Stimulated activated CD8-positive, alpha-beta memory T cell treated with anti-CD3 and anti-CD28 coated beads, Interleukin-7, amount 100 ng/mL, for 24 hours (primary cell): ENCODE measurements at places on chromosomes 4 and X.

DNA sequence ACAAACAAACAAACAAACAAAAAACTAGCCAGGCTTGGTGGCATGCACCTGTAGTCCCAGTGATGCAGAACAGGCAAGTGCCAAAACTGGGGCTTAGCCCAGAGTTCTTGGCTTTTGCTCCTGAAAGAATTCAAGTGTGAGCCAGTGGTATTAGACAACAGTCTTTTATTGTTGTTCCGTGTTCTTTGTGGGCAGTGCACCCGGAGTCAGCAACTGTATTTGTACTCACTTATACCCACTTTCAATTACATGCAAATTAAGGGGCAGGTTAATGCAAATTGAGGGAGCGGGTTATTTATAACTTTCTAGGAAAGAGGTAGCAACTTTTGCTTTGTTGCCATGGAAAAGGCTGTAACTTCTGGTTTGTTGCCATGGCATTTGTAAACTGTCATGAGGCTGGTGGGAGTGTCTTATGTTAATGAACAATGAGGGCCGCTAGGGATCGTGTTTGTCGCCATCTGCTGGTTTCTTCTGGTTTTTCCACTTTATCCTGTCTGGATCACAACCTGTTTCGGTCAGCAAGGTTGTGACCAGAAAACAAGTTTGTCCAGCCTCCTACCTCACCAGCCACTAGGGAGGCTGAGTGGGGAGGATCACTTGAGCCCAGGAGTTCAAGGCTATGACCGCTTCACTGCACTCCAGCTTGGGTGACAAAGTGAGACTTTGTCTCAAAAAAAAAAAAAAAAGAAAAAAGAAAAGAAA lies 88.8 kb upstream of the ESX1 start:
- DNase-seq, result peak; percentile 2

GRCh38 chr4:2462218-2462991 lies 6.5 kb upstream of the RNF4 start:
- peak; percentile 19 for DNase-seq

DNA sequence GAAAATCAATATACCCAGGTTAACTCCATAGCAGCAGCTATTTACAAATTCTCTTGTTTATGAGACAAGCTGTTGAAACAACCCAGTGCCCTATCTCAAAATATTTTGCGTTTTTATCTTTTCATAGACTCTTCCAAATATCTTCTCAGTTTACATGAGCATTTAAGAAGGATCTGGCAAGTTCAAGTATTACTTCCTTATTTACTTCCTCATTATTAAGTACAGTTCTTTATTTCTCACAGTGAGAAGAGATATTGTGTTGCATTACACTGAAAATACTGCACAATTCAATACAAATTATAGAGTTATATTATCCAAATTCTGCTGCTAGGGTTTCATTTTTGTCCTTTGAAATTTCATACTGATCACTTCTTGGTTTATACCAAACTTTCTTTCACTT lies 43.6 kb upstream of the UCP1 start:
- no peak for DNase-seq

- DNase-seq, result no peak
Observed at GRCh38 chrX:131917588-131917987, 105.5 kb upstream of the STK26 start.

DNA sequence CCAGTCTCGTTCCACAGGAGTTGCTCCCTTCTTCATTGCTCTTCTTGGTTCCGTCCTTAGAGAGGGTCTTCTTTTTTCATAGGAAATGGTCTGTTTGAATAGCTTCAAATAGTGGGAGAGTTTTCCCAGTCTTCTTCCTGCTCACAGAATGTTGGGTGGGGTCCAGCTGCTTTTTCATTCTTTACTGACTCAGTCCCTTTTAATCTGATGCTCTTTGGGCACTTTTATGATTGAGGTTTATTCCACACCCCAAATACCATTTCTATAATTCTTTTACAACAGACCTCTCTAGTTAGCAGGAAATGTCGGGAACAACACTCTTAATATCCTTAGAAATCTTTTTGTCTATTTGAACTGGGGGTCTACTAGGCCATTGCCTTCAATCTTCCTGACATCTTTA lies 239.5 kb downstream of the PRDM5 start:
- no peak for DNase-seq

DNA sequence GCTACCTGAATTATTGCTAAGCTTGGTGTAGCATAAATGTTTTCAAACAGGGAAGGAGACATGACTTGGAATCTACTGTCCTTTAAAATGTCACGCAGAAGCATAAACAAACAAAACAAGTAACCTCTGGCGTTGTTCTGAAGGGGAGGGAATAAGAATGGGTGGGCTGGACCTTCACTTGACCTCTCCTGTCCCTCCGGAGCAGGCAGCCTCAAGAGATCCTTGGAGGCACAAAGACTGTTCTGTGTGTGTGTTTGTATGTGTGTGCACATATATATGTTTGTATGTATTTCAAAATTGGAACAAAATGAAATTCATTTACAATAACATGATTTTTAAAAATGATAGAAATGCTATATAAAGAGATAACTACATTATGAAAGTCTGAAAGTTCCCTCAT lies 91.3 kb upstream of the DCLK2 start:
- DNase-seq, result no peak

GRCh38 chr4:2040391-2041238 lies 18.5 kb upstream of the NAT8L start:
- DNase-seq, result no peak

GRCh38 chr4:116599859-116600258 lies 485.5 kb downstream of the TRAM1L1 start:
- no peak for DNase-seq

GRCh38 chrX:150566734-150567182 lies 1.7 kb upstream of the MTM1 start:
- no peak for DNase-seq

DNA sequence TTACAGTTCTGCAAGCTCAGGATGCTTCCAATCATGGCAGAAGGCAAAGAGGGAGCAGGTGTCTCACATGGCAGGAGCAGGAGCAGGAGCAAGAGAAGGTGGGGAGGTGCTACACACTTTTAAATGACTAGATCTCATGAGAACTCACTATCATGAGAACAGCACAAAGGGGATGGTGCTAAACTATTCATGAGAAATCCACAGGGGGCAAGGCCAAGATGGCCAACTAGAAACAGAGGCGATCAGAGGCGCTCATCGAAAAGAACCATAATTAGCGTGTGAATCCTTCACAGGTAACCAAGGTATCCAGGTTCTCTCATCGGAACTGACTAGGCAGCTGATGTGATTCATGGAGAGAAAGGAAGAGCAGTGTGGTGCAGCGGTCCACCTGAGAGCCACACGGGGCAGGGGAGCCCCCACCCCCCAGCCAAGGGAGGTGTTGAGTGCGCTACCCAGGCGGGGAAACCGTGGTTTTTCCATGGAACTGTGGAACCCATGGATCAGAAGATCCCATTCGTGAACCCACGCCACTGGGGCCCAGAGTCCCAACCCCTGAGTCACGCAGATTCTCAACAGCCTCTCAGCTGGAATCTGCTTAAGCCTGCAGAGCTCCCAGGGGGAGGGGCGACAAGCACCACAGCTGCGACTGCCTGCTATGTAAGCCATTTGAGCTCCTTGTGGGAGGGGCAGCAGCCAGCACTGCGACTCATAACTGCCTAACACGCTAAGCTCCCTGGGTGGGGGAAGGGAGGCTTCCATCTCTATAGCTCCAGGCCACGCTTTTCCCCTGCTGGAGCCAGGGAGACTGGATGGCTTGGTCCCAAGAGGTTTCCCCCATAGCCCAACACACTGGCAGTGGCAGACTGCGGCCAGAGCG lies 46.7 kb downstream of the FGF16 start:
- DNase-seq, result no peak

DNA sequence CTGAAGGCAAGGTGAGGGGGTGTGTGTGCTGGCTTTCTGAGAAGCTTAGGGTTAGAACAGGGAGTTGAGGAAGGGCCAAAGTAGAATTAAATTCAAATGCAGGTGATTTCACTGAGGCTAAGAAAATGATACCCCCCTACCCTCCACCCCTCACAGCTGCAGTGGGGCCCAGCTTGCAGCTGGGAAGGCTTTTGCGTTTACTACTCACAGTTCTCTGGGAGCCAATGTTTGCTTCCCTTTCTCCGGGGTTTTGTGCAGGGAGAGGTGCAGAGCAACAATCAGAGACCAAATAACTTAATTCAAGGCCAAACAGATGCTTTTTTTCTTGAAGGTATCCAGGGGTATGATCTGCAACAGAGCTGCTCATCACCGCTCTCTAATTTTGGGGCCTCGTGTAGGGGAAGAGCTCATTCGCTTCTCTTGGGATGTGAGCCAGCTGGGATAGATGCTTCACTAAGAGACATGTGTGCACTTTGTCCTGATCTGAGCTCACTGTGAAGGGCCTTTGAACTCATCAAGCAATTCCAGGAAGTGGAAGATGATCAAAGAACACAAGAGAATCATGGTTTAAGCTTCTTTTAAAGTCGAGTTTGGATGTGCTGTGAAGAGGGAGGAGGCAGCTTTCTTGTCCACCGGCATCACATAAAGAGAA lies 122.7 kb upstream of the C1GALT1C1 start:
- DNase-seq, result no peak

- DNase-seq, result no peak
Observed at GRCh38 chr4:163110442-163110841, 56.2 kb downstream of the NAF1 start.

DNA sequence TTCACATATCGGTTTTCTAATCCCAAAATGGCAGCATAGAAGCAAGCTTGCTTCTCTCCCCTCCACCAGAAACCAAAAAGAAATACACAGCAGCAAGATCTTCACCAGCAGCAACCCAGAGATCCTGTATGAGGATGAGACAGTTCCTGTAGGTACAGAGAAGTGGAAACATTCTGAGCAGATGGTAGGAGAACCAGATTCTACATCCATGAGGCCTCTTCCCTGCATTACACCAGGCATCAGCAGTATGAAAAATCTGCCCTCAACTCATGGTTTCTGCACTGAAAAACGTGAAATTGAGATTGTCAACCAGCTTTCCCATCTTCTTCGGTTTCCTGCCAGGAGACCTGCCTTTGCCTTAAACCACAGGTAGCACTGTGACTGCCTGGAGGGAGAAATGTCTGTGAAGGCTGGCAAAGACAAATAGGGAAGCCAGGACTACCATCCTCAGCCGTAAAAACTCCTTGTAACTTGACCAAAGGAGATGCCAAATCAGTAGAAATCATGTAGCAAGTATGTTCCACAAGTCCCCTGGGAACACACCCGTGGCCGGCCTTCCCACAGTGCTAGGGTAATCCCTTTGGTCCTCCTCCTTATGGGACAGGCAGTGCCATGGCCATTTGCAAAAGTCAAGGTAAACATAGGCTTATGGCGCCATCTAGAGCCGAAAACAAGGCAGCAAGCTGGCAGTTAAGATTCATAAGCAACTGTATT lies 24.0 kb upstream of the MTHFD2L start:
- DNase-seq, result peak; percentile 4

- DNase-seq, result no peak
Observed at GRCh38 chr4:113446019-113446418, 315.5 kb downstream of the CAMK2D start.

GRCh38 chrX:2550328-2551020 lies 49.7 kb upstream of the DHRSX start:
- no peak for DNase-seq

DNA sequence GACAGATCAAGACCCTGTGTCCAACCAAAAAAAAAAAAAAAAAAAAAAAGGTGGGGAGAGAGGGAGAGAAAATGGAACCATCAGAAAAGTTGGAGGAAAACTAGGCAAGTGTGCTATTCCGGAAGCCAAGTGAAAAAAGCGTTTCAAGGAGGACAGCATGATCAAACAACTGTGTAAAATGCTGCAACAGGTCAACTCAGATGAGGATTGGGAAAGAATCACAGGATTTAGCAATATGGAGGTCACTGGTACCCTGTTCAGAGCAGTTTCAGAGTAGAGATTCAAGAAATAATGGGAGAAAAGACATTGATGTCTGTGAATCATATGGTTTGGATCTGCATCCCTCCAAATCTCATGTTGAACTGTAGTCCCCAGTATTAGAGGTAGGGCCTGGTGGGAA lies 47.5 kb downstream of the TIGD4 start:
- no peak for DNase-seq

DNA sequence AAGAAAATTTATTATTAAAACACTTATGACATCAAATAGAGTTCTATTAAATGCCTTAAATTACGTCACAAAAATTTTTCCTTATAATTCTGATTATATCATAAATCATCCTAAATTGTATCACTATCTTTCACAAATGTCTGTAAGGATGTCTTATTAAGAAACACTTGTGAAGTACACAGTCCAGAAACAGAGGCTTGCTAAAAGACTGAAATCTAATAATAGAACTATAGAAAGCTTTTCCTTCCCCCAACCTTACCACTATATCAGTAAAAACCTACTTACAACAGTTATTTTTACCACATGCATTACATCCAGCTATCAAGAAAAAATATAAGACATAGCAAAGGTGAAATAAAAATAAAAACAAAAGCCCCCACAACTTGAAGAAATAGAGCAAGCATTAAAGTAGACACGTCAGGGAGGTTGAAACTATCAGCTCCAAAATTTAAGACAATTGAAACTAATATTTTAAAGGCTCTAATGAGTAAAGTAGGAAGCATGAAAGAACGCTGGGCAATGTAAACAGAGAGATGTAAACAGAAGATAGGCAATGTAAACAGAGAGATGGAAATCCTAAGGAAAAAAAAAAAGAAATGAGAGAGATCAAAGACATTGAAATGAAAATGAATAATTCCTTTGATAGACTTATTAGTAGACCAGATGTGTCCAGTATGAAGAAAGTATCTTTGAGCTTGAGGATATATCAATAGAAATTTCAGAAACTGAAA lies 94.9 kb upstream of the TECRL start:
- no peak for DNase-seq

DNA sequence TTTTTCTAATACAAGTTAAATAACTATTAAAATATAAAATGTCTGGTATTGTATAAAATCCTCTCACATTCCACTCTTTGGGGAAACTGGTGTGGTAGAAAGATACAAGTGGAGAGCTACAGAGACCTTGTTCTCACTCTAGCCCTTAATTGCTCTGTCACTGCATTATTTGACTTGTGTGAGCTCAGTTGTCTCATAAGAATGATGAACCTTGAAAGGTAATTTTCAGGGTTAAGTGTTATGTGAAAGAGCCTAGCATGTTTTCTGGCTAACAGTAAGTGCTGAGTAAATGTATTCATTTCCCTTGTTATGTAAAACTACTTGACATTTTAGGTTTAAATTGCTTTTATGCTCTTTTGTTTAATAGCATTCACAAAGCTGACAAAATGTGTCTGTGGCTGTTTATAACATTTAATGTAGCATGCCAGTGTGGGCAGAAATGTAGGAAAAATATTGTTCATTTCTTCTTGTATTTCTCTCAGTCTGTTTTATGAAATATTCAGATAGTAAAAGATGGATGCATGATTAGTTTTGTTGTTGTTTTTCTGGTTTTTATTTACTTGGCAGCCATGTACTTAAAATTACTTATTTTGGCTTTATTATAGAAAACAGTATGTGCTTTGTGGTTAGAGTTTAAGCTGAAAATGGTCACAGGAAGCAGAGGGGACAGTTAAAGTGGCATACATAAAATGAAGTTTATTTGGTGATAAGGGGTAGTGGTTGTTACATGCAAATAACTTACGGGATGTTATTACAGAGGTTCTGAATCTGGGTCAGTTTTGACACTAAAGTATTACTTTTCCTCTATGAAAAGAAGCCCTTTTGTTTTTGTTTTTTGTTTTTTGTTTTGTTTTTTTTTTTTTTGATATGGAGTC lies 29.2 kb downstream of the SLAIN2 start:
- DNase-seq, result no peak
